HTR-8/SVneo (cell line): ENCODE measurements at places on chromosomes 2 and 18.

DNA sequence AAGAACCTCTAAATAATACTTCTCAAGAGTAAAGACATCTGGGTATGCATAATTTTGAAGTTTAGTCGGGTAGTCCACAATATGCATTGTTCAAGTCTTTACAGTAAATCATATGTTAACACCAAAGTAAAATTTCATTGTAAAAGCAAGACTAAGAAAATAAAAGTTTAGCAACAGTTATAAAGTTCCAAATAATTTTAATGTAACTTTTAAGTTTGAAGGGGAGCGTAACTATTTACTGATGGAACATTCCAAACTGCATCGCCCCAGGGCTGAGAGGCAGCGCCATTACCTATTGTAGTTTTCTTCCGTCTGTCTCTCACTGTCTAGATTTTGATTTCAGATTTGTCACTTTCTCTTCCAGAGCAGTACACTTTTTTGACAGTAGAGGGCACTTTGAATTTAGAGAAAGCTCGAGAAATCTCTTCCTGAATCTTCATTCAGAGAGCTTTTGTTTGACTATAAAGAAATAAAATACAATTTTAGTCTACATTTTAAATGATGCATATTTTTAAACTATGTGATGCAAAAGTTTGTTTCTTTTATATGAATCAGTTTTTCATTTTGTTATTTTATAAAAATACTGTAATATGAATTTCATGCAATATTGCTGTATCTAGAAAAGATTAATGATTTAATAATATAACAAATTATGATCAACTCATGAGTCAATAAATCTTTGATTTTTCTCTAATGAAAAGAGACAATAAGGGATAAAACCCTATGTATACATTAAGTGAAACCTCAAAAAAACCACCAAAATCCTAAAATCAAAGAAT lies 389.8 kb downstream of the FIGN start:
- DNase-seq, result peak; percentile 17

DNA sequence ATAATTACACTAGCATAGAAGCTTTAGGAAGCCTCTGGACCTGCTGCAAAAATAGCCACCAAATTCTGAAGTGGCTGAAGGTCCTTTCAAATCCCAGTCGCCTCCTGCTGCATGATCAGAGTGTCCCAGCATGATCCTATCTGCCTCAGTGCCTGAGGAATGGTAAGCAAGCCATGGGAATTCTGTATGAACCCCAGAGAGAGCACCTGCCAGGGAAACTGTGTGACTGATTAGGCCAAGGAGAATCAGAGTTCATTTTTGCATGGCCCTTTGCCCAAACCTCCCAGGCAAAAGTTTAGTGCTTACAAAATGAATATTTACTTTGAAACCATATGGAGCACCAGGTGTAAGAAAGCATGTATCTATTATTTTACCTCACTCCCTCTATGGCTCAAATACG lies 221.4 kb downstream of the ARL4C start:
- no peak for DNase-seq

DNA sequence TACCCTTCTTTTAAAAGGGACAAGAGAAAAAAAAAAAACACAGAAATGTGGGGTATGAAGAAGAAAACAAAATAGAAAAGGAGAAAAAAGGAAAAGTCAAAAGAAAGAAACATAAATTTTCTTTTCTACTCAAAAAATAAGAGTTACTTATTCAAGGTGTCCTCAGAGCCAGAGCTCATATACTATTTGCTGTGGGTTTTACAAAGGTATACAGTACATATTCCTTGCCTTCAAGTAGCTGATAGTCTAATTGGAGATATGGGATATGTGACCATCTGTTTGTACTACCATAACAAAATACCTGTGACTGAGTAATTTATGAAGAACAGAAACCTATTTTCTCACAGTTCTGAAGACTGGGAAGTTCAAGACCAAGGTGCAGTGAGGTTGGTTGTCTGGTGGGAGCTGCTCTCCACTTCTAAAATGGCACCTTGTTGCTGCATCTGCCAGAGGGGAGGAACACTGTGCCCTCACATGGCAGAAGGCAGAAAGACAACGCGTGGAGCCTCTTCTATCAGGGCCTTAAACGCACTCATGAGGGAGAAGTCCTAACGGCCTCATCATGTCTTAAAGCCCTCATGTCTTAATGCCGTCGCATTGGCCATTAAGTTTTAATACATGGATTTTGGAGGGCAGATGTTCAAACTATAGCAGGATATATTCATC lies 33.9 kb downstream of the NBAS start:
- DNase-seq, result no peak

- no peak for DNase-seq
Observed at GRCh38 chr2:220963930-220964329, 608.2 kb downstream of the EPHA4 start.

GRCh38 chr18:62881509-62882016 lies 166.2 kb downstream of the PHLPP1 start:
- peak; percentile 65 for DNase-seq

DNA sequence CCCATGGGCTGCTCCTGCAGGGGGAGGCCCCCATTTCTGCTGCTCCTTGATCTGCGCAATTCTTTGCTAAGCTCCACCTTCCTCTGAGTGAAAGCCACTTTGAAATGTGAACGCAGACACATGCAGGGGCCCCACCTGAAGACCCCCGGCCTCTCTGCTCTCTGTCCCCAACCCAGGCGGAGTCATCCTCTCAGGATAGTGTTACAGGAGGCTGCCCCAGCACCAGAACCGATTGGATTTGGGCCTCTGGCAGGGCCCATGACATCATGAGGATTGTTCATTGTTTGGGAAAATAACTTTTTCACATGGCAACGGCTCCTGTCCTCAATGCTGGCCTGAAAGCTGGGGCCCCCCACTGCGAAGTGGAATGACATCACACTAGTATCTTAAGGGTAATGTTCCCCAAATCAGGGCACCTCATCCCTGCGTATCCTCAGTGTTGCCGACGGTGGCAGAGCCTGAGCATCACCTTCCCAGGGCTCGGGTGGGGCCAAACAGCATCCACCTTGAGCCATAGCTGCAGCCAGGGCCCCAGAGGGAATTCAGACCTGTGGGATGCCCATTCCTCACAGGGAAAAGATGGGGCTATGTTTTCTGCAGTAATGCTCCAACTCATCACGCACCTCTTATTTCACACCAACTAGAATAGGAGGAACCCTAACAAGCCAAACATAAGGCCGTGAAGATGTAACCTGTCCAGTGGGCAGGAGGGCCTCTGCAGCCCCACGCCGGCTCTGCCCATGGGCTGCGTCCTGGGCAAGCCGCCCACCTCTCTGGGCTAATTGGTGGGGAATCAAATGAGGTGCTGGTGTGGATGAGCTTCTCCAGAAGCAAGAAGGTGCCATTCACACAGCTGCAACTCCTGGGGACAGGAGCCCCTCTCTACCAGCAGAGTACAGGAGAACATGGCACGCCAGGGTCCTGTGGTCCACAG lies 2.7 kb upstream of the ERFE start:
- DNase-seq, result no peak

- no peak for DNase-seq
Observed at GRCh38 chr2:230512955-230513748, 97.2 kb downstream of the SP100 start.

- DNase-seq, result peak; percentile 93
Observed at GRCh38 chr2:196601430-196602306, 37.8 kb upstream of the CCDC150 start.

- no peak for DNase-seq
Observed at GRCh38 chr18:42649331-42650035, 466.0 kb downstream of the RIT2 start.

- no peak for DNase-seq
Observed at GRCh38 chr2:30503007-30503694, 56.1 kb downstream of the LCLAT1 start.

- DNase-seq, result no peak
Observed at GRCh38 chr18:2903006-2903405, 56.2 kb downstream of the EMILIN2 start.

DNA sequence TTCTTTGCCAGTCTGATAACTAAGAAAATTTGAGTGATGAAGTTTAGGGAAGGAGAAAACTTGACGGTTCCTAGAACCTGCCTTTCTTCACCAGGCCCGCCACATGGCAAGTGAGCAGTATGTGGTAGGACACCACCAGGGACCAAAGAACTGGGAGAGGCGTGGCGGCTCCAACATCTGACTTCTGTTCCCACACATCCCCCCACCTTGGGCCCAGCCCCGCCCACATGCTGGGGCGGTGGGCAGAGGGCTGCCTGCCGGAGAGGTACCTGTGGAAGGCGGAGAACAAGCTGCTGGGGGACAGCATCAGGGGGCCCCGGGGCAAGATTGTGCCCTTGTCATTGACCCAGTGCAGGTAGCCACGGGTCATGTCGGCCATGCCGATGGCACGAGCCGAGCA lies 75.0 kb downstream of the EMILIN2 start:
- DNase-seq, result no peak

- DNase-seq, result no peak
Observed at GRCh38 chr2:116142644-116143227, 1671.8 kb upstream of the DDX18 start.

DNA sequence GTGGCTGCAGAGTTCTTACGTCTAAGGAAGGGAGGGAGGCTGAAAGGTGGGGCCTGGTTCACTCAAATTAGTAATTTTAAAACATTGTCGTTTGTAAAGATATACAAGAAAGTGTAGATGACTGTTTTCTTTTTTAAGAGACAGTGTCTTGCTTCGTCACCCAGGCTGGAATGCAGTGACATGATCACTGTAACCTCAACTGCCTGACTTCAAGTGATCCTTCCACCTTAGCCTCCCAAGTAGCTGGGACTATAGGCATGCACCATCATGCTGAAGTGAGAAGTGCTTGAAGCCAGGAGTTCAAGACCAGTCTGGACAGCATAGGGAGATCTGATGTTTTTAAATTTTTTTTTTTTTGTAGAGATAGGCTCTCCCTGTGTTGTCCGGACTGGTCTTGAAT lies 52.9 kb downstream of the HNRNPLL start:
- DNase-seq, result no peak

DNA sequence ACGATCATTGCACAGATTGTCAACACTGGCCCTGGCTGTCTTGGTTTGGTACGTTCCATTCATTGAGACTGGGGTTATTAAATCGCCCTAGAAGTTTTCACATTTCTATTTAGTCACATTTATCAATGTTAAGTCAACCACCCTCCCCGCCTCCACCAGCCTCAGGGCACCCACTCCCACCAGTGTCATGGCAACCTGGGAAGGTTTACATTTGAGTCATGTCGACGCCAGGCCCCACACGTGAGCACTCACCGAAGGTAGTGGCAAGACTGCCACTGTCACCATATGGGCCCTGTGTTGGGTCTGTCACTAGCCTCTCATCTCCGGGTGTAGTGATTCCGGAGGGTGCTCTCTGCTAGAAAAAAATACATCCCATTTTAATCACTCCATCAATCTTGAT lies 194.2 kb downstream of the TWIST2 start:
- DNase-seq, result no peak

DNA sequence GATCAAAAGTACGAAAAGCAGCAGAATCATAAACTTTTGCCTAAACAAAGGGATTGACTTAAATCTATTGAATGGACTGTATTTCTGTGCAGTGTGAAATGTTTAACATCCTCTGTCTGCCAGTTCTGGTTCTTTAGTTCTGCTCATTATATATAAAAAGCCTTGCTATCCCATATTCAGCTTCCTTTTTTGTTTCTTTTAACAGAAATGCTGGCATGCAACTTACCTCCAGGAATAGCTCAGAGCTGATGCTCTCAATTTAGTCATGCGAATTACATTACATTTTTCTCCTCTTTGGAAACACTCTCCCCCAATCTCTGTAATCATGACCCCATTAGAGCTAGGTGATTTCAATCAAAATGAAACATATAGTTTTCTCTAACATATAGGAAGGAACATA lies 73.6 kb downstream of the SPHKAP start:
- DNase-seq, result no peak

GRCh38 chr18:9870431-9871008 lies 15.3 kb upstream of the TXNDC2 start:
- DNase-seq, result no peak

DNA sequence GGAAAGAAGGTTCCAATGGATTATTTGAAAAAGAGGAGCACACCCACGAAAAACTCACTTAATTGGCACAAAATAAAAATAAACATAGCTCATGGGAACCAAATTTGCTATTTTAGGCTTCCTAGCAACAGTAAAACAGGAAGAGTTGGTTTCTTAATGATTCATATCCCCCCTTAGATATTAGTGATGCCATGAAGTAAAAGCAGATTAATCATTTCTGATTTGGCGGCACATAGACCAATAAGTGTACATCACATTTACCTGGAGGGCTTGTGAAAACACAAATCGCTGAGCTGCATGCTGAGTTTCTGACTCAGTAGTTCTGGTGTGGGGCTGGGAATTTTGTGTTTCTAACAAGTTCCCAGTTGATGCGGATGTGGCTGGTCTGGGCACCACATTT lies 260.4 kb downstream of the SLC4A3 start:
- no peak for DNase-seq

- no peak for DNase-seq
Observed at GRCh38 chr2:18545384-18545783, 15.1 kb downstream of the RDH14 start.

- no peak for DNase-seq
Observed at GRCh38 chr2:157779794-157780193, 96.3 kb downstream of the ACVR1 start.
